NCI-H1105 treated with DMSO at 0.1 percent for 48 hours (cell line): ENCODE measurements at places on chromosomes 4 and X.

DNA sequence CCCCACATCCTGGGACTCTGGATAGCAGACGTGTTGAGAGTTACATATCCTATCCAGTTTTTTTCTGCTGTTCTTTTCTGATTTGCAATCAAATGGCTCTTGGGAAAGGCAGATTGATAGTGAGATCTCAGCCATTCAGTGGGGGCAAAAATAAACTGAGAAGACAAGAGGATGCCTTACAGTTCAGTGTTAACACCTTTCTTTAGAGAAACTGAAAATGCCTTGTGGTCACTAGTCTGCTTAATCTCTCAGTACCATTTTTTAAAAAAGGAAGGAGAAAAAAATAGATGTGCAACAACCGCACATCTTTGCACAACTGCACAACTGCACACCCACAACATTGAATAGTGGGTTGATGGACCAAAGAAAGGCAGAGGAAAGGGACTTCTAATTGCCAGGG, 109.3 kb downstream of the ARHGEF9 start:
- no peak for DNase-seq

GRCh38 chrX:107687445-107687844, 59.1 kb downstream of the PRPS1 start:
- no peak for DNase-seq

DNA sequence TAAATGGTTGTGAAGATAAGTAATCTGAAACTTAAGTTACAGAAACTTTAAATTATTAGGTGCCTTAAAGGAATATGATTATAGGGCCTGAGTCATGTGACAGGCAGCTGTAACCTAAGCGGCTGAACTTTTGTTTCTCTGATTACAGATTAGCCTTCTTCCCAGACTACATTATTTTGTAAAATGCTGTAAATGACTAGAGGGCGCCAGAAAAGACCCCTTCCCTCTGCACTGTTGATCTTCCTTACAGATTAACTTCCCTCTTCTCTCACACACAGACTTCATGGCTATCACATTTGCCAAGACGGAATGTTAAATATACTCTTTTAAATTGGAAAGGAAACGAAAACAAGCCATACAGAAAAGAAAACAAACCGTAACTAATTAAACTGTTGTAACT, 96.6 kb downstream of the EVC2 start:
- no peak for DNase-seq

GRCh38 chrX:39440799-39441284, 639.6 kb downstream of the MID1IP1 start:
- no peak for DNase-seq

GRCh38 chr4:83381173-83381572, 46.5 kb upstream of the HPSE start:
- no peak for DNase-seq

- peak; percentile 96 for DNase-seq
Observed at GRCh38 chr4:7067452-7068278, at the start of gene GRPEL1. GRPEL1 (minus strand) TSS chr4:7068064; CDS start chr4:7068032, 32 bp downstream.
